M059J (cell line): ENCODE measurements at places on chromosomes 12 and 14. TPM values are rescaled to one million over a fixed set of nuclear protein-coding genes. Genes with fewer than 3 reads are reported as not detected.
A peak's percentile ranks its signal among the peaks of the same experiment; 100 is the strongest.

- DNase-seq = no peak
Observed at GRCh38 chr12:53056901-53057300, 7.0 kb downstream of the TNS2 start.

DNA sequence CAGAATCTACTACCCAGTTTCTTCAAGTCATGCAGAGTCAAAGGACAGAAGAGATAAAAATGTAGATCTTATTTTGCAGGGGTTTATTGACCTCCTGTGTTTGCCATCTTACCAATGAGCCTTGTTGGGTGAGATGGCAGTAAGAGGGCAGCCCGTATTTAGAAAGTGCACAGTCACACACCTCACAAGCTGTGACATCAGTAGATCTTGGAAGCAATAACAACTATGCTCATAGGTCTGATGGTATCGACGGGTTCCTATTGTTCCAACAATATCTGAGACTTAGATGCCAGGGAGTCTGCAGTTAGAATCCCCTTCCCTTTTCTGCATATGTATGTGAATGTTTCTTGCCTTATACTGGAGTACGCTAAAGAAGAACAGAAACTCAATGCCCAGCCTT is 189.0 kb upstream of the DYRK2 start:
- no peak for DNase-seq

GRCh38 chr14:105168979-105169507 is 467 bp upstream of the JAG2 start:
- no peak for DNase-seq

GRCh38 chr12:56261503-56262232 is 3.5 kb upstream of the ANKRD52 start:
- DNase-seq = peak; percentile 85

GRCh38 chr12:83665634-83666218 is 979.0 kb downstream of the TMTC2 start:
- no peak for DNase-seq

- DNase-seq = no peak
Observed at GRCh38 chr14:96658611-96659010, 138.6 kb upstream of the VRK1 start.

The TSPAN19 gene
- total RNA-seq = not detected in 2 replicates

The RASSF8 gene
- 35.9 and 41.2 TPM in 2 replicates for total RNA-seq

The KRT75 gene
- 0.02 TPM in 1 of 2 replicates, not detected in the other for total RNA-seq

The CKAP4 gene
- total RNA-seq = 179 and 286 TPM in 2 replicates
